Jurkat, Clone E6-1 (cell line): ENCODE measurements at places on chromosomes 16 and 17.

DNA sequence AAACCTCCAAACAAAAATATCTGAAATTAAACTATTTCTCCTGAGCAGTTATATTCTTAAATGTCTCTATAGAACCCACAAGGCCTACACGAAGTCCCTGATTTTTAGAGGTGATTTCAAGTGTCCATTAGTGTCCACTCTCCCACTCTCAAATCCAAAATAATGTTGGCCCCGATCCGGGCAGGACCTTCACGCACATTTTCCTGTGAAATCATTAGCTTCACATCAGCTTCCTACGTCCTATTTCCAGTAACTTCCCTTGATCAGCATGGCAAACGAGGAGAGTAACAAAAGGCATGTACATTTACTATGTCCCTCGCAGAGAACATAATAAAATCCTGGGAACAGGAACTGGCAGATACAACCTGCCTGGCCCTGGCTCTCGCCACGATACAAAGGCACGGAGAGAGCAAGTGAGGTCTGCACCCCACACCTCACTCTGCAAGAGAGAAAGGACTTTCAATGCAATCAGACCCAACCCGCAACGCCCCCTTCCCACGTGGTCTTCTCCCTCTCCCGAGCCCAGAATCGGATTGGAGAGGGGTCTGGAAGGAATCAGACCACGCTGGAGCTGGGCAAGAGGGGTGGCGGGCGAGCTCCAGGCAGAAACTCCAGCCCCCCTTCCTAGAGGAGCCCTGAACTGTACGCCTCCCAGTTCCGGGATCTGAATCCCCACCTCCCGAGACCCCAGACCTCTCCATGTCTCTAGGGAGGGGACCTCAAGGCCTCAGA is 17.5 kb upstream of the C17orf78 start:
- DNase-seq = peak; percentile 31

GRCh38 chr16:31356566-31357323 is 1.8 kb downstream of the ITGAX start:
- DNase-seq = no peak

GRCh38 chr17:80227666-80228065 is 7.4 kb downstream of the SLC26A11 start:
- no peak for DNase-seq

DNA sequence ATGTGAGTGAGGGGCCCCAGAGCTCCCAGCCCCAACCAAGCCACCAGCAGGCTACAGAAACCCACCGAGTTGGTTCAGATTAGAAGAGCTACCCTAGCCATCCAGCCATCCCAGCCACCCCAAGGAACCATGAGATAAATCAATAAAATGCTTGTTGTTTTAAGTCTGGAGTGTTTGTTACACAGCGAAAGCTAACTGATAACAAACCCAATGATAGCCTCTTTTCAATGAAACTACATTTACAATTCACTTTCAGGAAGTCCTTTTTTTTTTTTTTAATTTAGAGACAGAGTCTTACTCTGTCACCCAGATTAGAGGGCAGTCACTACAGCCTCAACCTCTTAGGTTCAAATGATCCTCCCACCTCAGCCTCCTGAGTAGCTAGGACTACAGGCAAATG is 215.0 kb upstream of the ZFHX3 start:
- no peak for DNase-seq

DNA sequence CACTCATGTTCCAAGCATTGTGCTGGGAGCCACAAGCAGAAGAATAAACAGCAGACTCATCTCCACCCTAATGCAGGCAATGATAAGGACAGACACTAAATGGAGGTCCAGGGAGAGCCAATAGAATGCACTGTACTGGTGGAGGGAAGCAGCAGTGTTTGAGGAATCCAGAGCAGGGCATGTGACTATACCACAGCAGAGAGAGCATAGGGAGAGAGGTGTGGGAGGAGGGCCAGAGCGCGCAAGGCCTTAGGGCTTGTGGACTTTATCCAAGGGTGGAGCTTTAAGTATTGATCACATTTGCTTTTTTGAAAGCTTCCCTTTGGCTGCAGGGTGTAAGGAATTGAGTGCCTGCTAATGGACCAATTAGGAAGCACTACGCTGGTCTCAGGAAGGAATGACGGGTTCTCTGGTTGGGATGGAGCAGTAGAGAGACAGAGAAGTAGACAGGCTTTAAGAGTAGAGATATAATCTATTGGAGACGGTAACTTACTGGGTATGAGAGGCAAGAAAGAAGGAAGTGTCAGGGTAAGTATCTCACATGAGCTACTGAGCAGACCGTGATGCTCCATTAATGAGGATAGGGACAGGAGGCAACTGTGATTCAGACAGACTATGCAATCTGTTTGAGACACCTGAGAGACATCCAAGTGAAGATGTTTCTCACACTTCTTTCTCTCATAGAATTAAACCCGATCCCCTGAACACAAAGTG is 82.2 kb downstream of the MYO1D start:
- no peak for DNase-seq

DNA sequence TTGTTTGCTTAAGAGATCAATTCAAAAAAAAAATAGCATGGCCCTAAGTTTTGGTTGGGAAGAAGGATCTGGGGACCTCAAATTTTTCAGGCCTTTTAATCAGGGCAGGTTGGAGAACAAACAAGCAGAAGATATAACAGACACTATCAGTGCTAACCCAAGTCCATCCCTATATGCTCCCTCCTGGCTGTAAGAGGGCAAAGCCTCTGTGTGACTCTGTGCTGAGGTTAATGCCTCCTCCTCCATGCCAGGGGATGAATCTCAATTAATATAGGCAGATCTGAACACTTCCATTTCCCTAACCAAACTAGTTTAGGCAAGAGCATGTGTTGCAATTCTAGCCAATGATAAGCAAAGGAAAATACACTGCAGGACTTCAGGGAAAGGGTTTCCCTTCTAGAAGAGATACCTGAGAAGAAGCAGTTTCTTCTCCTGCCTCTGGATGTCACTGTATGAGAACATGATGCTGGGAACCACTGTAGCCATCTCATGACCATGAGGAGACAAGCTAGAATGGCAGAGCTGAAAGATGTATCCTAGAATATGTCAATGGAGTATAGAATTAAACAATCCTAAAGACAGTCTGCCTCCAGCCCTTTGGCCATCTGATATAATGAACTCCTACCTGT is 76.0 kb downstream of the CHD9NB start:
- DNase-seq = peak; percentile 36

GRCh38 chr16:51657848-51658247 is 506.8 kb upstream of the SALL1 start:
- DNase-seq = no peak

DNA sequence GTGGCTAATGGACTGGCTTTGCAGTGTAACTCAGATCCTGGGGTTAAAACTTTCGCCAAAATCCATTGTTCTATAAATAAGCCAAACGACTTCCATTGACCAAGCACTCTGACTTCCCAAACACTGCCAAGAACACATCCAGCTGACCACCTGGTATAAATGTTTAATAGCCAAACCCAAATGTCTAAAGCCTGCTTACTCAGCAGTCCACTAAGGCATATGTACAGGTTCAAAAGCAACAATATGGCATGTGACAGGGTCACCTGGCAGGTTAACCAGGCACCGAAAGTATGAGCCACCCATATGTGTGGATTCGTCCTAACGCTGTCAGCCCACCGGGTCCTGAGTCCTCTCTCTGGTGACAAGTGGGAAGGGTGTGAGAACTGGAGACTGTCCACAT is 2.1 kb downstream of the CSNK1D start:
- DNase-seq = no peak

DNA sequence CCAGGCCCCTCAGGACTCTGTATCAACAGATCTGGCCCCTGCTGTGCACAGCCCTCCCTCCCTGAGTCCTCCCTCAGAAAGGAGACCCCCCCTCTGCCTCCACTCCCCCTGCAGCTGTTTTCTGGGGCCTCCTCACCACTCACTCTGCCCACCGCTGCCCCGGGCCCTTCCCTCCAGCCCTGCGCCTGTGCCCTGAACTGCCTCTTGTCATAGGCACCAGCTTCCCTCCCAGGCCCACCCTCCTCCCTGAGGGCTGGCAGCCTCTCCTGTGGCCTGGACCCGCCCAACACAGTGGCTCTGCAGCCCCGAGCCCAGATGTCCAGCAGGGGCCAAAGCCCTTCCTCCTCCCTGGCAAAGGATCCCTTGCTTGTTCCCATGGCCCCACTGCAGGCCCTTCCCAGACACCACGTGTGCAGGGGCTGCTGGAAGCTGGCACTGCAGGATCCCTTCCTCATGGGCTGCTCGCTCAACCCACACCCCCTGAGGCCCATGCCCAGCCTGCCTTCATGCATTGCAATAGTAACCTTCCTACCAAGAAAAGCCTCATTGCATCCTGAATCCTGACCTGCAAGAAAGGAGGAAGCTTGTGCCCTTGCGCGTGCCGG is 25.8 kb downstream of the GNPTG start:
- DNase-seq = no peak

DNA sequence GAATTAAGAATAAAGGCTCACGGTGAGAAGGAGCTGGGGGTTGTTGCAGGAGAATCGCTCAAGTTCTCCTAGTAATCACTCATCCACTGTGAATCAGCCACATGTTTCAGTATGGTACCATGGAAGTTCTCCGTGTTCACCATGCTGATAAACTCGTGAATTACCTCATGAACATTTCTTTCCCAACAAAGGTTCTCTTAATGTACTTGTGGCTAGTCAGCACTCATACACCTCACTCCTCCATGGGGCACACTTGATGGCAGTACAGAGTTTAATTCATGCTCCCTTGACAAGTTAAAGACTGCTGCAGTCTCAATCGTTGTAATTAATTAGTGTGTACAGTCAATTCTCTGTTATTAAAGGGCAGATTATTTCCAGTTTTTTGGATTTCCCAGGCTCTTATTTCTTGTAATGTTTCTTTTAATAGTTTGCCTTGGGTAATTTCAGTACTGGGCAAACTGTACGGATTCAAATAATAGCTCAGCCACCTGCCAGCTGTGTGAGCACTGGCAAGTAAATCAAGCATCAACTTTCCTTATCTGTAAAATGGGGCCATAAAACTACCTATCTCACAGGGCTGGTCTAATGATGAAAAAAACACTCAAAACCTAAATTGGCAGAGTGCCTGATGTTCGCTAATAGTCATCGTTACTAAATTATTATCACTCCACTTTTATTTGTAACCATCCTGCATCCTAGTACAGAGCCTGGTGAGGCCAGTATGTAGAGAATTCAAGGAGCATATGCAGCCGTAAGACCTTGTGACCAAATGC is 6.1 kb downstream of the GOT2 start:
- no peak for DNase-seq

GRCh38 chr16:56930486-56931270 is 1.3 kb upstream of the HERPUD1 start:
- no peak for DNase-seq

DNA sequence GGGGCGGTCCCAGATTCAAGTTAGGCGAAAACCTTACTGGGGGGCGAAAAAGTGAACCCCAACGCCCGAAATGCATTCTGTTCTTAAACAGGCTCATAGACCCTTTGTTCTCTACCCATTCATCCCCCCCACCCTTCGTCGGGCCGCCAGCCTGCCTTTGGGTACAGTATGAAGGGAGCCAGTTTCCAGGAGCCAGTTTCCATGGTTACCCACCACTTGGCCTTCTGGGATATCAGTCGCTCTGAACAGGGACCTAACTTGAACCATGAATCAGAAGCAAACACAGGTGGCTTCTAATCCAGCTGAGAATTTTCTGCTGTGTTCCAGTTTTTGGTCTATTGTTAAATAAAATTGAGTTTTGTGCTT is 532 bp downstream of the DHX40 start:
- peak; percentile 79 for DNase-seq

DNA sequence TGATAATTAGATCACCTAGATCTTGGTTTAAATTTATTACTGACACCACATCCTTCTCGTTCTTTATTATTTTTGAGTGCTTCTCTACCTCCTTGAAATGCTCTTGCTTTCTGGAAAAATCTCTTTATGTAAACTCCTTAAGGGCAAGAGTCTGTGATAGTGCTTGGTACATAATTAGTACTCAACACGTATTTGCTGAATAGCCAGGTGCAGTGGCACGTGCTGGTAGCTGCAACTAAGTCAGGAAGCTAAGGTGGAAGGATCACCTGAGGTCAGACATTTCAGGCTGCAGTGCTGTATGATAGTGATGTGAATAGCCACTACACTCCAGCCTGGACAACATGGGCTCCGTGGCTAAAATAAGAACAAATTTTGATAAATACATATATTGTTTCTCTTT is 63.0 kb downstream of the PPM1E start:
- DNase-seq = no peak

- DNase-seq = no peak
These were observed 1.4 kb downstream of the MPG start for GRCh38 chr16:79151-80054.

GRCh38 chr16:88798772-88799455 is 4.7 kb upstream of the CDT1 start:
- DNase-seq = peak; percentile 99
